ENCODE measurements at places on chromosomes 2 and 18. TPM values are rescaled to one million over a fixed set of nuclear protein-coding genes. Genes with fewer than 3 reads are reported as not detected.

The UGT1A4 gene
- not detected for total RNA-seq

The AGFG1 gene
- total RNA-seq = 117 TPM

The MSTN gene
- total RNA-seq = not detected

The RPE gene
- 55.9 TPM for total RNA-seq

The EPHA4 gene
- total RNA-seq = 2.3 TPM

The AFF3 gene
- 3.1 TPM for total RNA-seq

The DSG4 gene
- not detected for total RNA-seq

The SCN7A gene
- not detected for total RNA-seq

The CDKL4 gene
- total RNA-seq = not detected

The SERPINB2 gene
- not detected for total RNA-seq

The ZC3H6 gene
- 16.9 TPM for total RNA-seq

The POMC gene
- 5.5 TPM for total RNA-seq

The PDE11A gene
- total RNA-seq = not detected

The MAL gene
- total RNA-seq = 59.2 TPM

The KCNIP3 gene
- total RNA-seq = not detected

The UNC80 gene
- not detected for total RNA-seq

The TET3 gene
- 15.5 TPM for total RNA-seq

The PLCD4 gene
- 0.34 TPM for total RNA-seq

The VWA3B gene
- not detected for total RNA-seq

The HOXD13 gene
- total RNA-seq = not detected

The ATP5F1A gene
- total RNA-seq = 489 TPM

Data from activated CD8-positive, alpha-beta T cell treated with anti-CD3 and anti-CD28 coated beads for 36 hours (primary cell).